ENCODE measurements at places on chromosomes 7 and 10. TPM values are rescaled to one million over a fixed set of nuclear protein-coding genes. Genes with fewer than 3 reads are reported as not detected.
A peak's percentile ranks its signal among the peaks of the same experiment; 100 is the strongest.

The GNGT1 gene
- total RNA-seq: 0.24 TPM

The PARD3 gene
- total RNA-seq: 52.9 TPM

The SAMD9 gene
- 24.1 TPM for total RNA-seq

The SIRT1 gene
- 21.4 TPM for total RNA-seq

The GRID2IP gene
- 0.22 TPM for total RNA-seq

The PNLIPRP2 gene
- not detected for total RNA-seq

The DOCK1 gene
- total RNA-seq: 29.8 TPM

The NUTM2E gene
- total RNA-seq: not detected

The PRSS1 gene
- total RNA-seq: not detected

The OR13A1 gene
- total RNA-seq: not detected

The DMBT1 gene
- not detected for total RNA-seq

The UNCX gene
- not detected for total RNA-seq

- DNase-seq: no peak
Measured at GRCh38 chr10:32970910-32971309, 12.9 kb upstream of the ITGB1 start.

DNA sequence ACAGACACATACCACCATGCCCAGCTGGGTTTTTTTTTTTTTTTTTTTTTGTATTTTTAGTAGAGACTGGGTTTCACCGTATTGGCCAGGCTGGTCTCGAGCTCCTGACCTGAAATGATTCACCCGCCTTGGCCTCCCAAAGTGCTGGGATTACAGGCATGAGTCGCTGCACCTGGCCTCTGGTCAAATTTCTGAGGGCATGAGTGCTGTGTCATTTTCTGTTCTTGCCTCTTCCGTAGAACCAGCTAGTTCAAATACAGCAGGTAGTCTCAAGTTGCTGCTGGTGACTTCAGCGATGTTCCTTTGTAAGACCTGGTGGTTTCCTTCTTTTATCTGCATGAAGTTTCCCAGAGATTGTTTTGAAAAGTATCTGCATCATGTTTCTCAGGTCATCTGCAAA, 134.8 kb upstream of the SHH start:
- peak; percentile 48 for DNase-seq

GRCh38 chr10:12965571-12965970, 35.9 kb downstream of the CCDC3 start:
- DNase-seq: peak; percentile 10

DNA sequence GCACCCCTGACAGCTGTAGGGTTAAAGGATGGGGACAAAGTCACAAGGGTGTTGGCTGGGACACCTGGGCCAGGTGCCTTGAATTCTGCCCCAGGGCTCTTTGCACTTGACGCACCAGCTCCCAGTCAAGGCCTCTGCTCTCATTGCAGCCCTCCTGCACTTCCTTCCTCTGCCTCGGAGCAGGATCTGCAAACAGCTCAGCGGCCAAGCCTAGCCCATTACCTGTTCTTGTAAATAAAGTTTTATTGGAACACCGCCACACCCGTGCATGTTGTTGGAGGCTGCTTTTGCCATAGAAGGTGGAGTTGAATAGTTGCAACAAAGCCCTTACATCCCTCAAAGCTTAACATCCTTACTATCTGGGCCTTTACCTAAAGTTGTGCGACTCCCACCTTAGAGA, 483.8 kb upstream of the FOXK1 start:
- no peak for DNase-seq

DNA sequence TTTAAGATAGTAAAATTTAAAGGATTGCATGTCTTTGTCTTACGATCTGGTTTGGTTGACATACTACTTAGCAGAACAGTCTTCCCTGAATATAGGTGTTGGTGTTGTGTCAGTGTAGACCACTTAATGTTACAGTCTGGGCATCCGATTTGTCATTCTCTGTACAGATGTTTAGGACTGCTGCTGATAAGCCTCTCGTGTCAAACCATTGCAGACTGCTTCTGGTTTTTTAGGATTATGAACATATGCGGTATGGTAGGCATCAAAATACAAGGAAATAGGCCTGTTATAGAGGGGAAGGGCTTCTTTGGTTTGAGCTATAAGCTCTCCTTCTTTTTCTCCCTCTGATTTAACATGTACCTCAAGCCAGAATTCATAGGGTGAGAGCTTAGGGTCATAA, 7.4 kb downstream of the CYP3A43 start:
- DNase-seq: no peak

GRCh38 chr7:46943996-46944395, 637.9 kb downstream of the TNS3 start:
- no peak for DNase-seq

DNA sequence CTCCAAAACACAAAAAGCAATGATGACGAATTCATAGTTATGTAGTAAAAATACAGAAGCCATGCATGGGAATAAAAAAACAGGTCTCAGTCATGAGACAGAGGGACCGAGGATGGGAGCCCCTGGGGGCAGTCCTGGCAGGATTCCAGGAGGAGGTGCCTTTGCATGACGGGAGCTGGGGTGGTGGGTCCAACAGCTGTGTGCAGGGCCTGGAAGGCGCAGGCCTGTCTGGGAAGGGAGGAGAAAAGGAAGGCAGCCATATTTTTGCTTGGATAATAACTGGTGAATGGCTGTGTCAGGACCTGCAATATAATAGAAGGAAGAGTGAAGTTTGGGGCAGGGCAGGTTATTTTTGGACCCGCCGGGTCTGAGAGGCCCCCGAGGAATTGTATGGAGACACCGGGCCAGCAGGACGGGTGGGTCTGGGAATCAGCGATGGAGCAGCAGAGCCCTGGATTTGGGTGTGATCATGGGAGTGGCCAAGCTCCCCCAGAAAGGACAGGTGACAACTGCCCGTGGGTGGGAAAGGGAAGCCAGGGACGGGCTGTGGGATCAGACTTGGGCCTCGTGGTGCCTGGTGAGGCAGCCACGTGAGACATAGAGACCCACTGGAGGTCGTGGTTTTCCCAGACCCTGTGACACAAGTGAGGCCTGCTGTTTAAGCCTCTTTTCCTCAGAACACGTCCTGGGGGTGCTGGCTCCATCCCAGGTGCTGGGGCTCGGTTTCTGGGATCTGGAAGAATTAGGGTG, 2.9 kb upstream of the JAKMIP3 start:
- no peak for DNase-seq

DNA sequence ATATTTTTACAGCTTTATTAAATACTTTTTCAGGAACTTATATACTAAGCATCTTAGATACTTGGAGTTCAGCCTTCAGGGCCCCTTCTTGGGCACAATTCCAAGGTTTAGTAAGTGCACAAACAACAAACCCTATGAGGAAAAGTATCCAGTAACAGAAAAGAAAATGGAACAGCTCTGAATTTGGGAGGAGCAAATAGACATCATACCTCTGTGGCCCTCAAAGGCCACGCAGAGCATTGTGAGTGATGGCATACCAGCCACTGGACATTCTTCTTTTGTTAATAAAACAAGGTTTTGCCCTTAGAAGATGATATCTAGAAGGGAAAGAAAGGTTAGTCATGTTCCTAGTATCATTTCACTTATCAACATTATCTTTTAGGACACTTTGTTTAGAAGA, 46.0 kb downstream of the ST7 start:
- no peak for DNase-seq

DNA sequence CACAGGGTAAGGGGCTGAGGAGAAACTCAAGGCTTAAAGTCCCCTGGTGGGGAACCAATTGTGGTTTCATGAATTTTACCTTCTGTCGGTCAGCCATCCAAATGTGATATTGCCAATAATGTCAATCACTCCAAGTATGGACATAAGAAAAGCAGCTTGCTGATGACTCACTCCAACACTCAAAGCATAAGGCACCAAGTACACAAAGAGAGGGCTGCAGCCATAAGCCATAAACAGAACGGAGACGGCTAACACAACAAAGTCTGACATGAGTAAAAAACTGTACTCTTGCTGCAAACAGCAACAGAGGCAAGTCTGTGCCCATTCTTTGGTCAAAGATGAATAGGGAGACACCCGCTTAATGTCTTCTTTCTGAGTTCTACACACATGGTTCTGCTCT, 24.2 kb downstream of the IFIT5 start:
- no peak for DNase-seq

DNA sequence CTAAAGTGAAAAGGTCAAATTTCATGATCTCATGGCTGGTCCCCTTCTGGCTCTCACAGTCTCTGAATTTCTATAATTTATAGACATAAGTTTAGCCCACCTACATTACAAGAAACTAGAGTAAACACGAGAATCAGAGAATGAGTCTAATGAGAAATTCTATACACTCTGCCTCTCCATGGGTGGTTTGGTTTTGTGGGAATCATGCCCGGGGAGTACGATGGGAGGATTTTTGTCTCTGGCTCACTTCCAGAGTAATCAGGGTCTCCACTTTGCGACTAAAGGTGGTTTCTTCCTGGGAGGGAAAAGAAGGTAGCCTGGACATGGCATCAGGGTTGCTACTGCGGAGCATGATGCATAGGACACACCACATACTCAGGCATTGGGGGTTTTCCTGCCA, 69.7 kb downstream of the MRC1 start:
- DNase-seq: no peak

GRCh38 chr10:114545071-114545470, 113.0 kb downstream of the ABLIM1 start:
- no peak for DNase-seq

GRCh38 chr7:22660293-22660692, 66.7 kb upstream of the IL6 start:
- no peak for DNase-seq

GRCh38 chr7:141203586-141203985, 129.7 kb downstream of the TMEM178B start:
- no peak for DNase-seq

- no peak for DNase-seq
Measured at GRCh38 chr7:5567790-5568189, 144.2 kb upstream of the TNRC18 start.

DNA sequence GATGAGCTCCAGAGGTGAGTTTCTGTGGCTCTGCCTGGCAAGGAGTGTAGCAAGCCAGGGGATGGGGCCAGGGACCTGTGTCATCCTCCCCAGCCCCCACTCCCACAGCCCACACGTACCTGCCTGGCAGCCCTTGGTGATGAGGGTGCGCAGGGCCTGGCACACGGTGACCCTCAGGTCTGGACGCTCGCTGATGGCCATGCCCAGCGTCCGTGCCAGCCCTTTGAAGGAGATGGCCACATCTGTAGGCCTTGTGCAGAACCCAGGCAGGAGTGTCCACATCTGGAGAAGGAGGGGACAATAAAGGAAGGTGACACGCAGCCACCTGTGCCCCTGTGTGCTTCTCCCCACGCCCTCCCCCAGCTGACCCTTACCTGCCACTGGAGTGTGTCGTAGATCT, 27.7 kb downstream of the RRP12 start:
- no peak for DNase-seq

- no peak for DNase-seq
Measured at GRCh38 chr10:110775406-110775805, 96.3 kb upstream of the PDCD4 start.

DNA sequence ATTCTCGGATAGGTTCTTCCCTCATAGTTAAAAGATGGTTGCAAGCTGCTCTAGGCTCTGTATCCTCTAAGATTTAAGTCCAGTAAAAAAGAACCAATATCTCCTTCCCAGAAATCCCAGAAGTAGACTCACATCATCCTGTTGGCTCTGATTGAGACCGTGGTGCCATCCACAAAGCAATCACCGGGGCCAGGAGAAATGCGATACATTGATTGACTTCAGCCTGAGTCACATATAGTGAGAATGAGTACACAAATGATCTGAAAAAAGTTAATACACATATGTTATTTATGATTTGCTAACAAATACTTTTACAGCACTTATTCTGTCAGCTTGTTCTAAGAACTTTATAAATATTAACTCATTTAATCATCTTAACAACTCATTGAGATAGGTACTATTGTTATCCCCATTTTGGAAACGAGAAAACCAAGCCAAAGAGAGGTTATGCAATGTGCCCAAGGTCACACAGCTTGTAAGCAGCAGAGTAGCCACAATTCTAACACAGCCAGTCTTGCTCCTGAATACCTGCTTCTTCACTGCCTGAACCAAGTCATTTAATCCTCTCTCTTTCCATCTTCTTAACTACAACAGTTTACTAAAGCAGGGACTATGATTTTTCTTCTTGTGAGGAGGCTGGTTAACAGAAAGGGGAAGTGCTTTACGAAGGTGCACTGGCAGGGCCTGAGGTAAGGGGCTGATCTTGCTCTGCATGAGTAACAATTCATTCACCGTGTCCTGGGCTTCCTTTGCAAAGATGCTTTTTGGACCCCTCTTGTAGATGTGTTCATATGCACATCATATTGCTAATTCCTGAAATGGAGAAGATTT, 177.0 kb downstream of the REEP3 start:
- no peak for DNase-seq

All from A172 (cell line).